ENCODE measurements at places on chromosomes 12 and 14. TPM values are rescaled to one million over a fixed set of nuclear protein-coding genes. Genes with fewer than 3 reads are reported as not detected.

The GPD1 gene
- 12.2 TPM for total RNA-seq

The TAS2R8 gene
- total RNA-seq, result 0.69 TPM

The GON7 gene
- 15.5 TPM for total RNA-seq

The TRHDE gene
- total RNA-seq, result 24.2 TPM

The GALNT6 gene
- total RNA-seq, result 0.23 TPM

The RNASE8 gene
- not detected for total RNA-seq

The CAPZA3 gene
- total RNA-seq, result not detected
